ENCODE measurements at places on chromosomes 7 and 10.
A peak's percentile ranks its signal among the peaks of the same experiment; 100 is the strongest.

DNA sequence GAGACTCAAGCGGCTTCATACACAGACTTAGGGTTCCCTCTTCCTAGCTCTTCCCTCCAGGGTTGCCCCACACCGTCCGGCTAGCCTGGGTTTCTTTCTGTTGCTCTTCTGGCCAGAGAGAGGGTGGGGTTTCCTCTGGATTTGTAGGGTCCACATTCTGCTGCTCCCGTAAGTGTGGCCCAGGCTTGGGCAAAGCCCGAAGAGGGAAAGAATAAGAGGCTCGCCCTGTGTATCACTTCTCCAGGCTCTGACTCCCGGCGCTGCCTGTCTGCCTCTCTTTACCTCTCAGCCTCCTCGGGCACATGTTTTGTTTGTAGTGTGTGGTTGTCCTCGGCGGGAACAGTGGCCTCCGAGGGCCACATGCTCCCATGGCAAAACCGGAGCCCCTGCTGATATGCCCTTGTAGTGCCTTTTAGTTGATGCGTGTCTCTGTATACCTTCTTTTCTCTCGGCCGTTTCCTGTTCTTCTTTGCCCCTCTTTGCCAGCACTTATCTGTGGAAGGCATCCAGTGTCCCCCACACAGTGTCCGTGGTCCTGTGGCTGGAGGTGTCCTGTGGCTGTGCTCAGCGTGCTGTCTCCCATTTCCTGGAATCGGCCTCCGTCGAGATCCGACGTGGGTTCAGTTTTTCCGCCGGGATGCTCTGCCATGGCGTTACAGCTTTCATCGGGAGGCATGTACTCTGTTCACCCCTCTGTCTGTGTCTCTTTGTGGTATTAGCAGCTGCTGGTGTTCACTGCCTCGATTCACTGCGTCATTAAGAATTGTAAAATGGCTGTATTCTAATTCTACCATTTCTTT, 102.9 kb downstream of the INPP5A start:
- DNase-seq = no peak

DNA sequence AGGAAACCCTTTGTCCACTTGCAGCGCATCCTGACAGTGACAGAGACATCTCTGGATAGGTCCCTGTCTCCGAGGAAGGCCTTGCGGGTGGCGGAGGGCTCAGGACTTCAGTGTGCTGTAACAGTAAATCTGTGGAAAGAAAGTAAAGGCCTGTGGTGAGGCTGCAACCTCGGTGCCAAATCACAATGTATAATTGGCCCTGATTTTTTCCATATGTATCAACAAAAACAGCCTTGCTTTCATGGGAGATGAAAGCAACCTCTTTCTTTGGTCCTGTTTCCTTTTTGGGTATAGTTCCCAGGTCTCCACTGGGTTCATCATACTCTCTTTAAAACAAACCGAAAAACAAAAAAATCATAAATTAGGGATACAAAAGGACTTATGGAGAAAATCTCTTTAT, 110.9 kb upstream of the BMPER start:
- no peak for DNase-seq

DNA sequence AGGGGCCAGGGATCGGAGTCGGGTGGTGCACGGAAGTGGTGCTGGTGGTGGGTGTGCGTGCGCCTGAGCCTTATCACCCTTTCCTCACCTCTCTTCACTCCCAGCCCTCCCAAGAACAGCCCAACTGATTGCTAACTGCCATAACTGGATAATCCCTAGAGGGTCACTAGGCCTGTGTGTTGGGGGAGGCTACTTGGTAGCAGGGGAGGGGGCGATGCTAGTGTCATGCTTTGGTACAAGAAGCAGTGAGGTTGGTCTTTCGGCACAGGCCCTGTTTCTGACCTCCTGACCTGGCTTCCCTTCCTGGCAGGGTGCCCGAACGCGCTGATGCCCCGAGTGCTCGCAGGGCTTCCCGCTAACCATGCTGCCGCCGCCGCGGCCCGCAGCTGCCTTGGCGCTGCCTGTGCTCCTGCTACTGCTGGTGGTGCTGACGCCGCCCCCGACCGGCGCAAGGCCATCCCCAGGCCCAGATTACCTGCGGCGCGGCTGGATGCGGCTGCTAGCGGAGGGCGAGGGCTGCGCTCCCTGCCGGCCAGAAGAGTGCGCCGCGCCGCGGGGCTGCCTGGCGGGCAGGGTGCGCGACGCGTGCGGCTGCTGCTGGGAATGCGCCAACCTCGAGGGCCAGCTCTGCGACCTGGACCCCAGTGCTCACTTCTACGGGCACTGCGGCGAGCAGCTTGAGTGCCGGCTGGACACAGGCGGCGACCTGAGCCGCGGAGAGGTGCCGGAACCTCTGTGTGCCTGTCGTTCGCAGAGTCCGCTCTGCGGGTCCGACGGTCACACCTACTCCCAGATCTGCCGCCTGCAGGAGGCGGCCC, 652 bp downstream of the KAZALD1 start:
- DNase-seq = peak; percentile 60

DNA sequence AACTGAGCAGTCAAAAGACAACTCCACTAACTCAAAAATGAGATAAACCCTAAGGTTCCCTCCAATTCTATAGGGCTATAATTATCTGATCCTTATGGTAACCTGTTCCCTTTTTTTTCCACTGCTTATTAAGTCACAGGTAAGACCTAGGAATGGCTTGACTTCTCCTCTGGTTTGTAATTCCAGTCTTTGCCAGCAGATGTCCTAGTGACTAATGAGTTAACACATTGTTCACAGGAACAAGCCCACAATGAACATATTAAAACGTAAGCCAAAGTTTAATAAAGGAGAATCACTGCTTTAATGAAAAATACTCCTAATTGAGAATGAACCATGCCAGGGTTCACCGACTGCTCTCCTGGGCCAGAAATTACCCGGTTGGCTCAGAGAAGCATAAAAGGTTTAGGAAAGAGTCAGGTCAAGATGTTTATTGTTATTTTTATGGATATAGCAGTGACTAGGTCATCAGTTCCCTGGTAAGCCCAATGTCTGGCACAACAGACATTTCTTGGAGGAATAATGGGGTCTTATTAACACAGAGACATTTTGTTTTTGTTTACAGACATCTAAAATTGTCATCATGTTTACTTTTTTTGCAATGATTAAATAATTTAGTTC, 120.1 kb downstream of the ELAPOR2 start:
- DNase-seq = peak; percentile 43

- no peak for DNase-seq
Observed at GRCh38 chr7:68309271-68309670, 1289.0 kb upstream of the AUTS2 start.
